ENCODE measurements at places on chromosomes 7 and 10.

- DNase-seq: no peak
Measured at GRCh38 chr10:125334545-125334944, 174.2 kb upstream of the CTBP2 start.

GRCh38 chr7:124030964-124031363 is 1.9 kb downstream of the TMEM229A start:
- no peak for DNase-seq

DNA sequence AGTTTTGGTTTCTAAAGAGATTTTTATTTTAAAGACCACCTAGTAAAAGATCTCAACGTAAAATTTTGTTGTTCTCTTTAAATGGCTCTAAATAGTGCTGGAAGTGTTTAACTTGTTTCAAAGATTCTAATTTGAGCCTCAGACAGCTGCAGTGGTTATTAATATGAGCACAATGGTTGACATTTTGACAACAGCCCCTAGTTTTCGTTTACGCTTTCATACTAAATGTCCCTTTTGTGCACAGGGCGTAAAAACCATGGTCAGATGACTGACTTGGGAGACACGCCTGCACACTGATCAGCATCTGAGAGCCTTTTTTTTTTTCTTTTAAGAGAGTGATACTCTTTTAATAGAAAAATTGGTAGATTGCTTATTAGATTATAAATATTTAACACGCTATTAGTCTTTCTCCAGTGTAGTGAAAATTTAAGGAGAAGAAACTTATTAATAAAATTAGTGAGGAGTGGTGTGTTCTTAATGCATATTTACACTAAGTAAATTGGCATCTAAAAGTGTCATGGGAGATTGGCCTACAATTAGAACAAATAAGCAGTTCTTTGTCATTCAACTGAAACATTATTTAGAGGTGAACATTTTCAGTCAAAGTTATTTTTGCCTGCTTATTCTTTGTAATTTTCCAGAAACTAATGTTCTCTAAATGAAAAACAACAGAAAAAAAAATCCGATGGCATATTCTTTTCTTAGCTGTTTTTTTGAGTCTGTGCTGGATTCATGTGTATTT is 182.8 kb upstream of the PHYHIPL start:
- no peak for DNase-seq

GRCh38 chr10:17784688-17785087 is 24.5 kb upstream of the MRC1 start:
- no peak for DNase-seq

- DNase-seq: no peak
Measured at GRCh38 chr7:123338688-123339087, 138.9 kb upstream of the SLC13A1 start.

- DNase-seq: no peak
Measured at GRCh38 chr10:30438021-30438850, 4.3 kb downstream of the MAP3K8 start.

GRCh38 chr7:90345595-90346335 is 751 bp upstream of the GTPBP10 start:
- no peak for DNase-seq

All from stimulated activated CD4-positive, alpha-beta T cell treated with anti-CD3 and anti-CD28 coated beads, Interleukin-15, amount 100 ng/mL, for 1 hour (primary cell).